ENCODE measurements at places on chromosomes 12 and 14.

DNA sequence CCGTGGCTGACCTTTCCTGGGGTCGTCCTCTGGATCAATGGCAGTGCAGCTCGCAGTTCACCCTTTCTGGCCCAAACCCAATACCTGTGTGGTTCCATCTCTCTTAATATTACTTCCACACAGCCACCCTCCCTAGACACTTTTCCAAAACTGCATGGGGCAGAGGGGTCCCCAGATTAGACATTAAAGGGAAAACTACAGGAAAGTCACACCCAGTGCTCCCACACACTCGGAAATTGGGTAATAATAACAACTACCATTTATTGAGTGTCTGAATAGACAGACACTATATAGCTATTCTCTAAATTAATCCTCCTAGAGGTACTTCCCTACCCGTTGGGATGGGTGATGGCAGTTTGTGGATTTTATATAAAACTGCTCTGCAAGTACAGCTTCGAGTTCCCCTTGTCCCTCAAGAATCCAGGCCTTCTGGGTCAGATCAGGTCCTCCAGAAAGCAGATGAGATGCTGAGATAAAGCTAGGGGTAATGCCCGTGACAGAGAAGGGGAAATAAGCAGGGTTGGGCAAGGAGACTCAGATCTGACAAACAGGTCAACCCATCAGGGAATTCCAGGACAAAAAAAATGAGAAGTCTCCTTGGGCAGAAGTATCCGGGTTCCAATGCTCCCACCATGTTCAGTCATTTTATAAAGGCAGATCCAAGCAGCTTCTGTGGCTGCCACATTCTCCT lies 795 bp upstream of the PXN start:
- no peak for DNase-seq

GRCh38 chr12:40499856-40500255 lies 192.4 kb upstream of the CNTN1 start:
- DNase-seq: no peak

DNA sequence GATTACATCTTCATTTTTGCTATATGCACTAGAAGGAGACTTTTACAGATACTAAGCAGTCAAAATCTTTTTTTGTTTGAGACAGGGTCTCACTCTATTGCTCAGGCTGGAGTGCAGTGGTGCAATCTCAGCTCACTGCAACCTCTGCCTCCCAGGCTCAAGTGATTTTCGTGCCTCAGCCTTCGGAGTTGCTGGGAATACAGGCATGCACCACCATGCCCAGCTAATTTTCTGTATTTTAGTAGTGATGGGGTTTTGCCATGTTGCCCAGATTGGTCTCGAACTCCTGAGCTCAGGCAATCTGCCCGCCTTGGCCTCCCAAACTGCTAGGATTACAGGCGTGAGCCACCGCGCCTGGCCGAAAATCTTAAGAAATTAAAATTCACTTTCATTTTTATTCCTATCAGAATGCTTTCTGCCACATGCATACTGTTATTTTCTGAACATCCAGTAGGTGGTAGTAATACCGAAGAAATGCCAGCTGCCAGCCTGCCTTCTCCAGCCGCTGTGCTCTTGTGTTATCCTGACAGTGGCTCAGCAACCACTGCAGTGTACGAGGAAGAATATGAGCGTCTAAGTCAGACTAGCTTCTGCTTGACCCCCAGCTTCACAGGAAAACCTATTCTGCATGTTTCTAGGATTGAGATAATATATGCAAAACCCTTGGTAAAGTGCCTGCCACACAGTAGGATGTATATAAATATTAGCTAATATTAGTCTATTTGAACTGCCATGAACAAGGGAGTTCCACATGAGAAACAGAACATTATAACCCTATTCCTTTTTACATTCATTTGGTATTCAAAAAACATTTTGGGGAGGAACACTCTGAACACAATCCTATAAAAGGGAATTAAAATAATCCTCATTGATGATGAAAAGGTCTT lies 54.2 kb downstream of the RPAP3 start:
- peak; percentile 75 for DNase-seq

- peak; percentile 89 for DNase-seq
Measured at GRCh38 chr12:54005853-54006558, 2.8 kb upstream of the HOXC8 start.

DNA sequence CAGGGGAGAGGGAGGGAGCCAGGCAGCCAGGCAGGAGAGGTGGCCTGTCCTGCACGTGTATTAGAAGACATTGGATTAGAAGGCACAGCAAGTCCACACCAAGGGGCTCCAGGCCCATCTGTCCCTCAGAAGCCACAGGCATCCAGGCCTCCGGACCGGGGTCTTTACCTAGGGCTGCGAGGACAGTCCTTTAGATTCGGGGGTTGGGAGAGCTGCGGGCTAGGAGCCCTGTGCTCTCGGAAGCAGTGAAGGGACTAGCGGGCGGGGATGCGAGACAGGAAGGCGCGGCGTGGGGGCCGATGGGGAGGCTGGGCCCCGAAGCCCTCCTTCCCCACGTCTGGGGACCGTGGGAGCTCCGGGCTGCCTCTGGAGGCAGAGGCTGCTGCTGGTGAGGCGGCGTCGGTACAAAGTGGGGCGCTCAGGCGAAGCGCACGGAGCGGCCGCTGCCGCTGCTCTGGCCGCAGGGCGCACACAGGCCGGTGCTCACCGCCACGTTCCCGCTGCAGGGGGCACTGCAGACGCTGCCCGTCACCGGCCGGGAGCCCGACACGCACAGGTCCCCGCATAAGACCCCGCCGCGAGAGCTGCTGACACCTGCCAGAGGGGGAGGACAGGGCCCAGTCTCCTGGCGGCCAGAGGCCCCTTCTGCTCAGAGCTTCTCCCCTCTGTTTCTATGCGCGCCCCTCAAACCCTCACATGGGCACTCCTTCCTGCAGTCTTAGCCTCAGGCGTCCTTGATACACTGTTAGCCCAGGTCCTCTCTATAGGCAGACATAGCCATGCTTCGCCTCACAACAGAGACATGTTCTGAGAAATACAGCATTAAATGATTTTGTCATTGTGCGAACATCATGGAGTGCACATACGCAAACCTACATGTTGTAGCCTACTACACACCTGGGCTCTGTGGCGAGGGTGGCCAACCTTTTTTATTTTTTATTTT lies 17.3 kb downstream of the KRT7 start:
- peak; percentile 68 for DNase-seq

- no peak for DNase-seq
Measured at GRCh38 chr12:118680356-118680963, 300.9 kb upstream of the SRRM4 start.

DNA sequence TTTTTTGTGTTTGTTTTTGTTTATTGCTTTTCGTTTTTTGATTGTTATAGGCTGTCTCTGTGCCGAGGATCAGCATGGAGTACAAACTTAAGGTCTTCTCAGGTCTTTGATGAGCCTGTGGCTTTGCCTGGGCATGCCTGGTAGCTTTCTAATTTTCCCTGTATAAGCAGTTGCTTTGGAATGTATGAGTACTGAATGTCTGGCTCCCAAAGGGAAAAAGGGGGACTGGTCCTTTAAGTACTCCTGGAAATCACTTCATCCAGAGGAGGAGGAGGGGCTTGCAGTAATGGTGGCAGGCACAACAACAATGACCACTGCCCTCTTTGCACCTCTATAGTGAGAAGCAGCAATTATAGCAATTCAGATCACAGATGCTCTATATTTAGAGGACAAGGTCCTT lies 67.6 kb upstream of the TTC7B start:
- DNase-seq: no peak

DNA sequence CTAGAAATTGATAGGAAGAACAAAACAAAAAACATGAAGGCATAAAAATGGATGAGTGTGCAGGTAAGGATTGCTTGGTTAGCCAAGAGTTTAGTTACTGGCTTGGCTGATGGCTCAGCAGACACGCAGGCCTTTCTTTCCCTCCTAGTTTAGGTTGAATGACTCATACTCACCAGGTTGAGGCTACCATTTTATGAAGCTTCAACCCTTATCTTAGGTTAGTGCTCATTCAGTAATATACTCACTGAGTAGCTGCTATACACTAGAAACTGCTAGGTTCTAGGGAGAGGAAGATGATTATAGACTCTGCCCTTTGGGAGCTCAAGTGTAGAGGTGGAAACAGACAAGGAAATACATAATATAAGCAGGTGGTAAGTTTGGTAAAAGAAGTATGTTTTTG lies 6.0 kb downstream of the P3H3 start:
- no peak for DNase-seq

DNA sequence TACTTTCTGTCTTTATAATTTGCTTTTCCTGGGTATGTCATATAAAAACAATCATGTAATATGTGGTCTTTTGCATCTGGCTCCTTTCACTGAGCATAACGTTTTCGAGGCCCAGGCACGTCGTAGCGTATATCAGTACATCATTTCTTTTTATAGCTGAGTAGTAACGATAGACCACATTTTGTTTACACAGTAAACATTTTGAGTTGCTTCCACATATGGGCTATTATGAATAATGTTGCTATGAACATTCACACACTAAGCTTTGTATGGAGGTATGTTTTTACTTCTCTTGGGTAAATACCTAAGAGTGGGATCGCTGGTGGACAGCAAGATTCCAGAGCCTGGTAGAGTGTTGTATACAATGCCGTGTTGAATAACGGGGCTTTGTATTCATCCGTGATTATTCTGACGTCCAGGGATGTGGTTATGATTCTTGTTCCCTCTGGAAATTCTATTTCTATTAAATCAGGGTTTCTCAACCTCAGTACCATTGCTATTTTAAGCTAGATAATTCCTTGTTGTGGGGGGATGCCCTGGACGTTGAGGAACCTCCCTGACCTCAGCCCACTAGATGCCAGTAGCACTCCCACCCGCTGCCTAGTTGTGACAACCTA lies 38.9 kb upstream of the CIT start:
- DNase-seq: no peak

DNA sequence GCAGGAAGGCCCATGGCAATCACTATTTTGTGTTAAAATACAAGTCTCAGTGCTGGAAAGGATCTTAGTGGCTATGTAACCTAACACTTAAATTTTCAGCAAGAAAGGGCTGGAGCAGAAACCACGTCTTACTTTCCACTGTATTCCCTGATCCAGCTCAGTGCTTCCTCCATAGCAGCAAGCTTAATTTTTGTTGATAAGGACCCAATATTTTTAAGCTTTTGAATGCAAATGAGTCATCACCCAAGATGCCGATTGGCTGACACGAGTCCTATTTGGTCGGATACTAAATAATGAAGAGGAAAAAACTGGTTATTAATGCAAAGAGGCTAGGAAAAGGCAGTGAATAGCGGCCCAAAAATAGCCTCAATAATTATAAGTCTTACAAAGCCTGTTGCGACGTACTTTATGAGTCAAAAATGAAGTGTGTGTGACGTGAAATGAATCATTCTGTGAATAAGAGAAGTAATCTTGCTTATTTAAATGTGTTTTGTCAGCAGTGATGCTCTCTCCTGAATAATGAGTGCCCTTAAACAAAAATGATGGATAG lies 46.9 kb upstream of the IGF1 start:
- DNase-seq: no peak
